ENCODE measurements at places on chromosomes 4 and X. TPM values are rescaled to one million over a fixed set of nuclear protein-coding genes. Genes with fewer than 3 reads are reported as not detected.

The DRD5 gene
- polyA plus RNA-seq: 2.2 TPM

The FAM114A1 gene
- 24.6 TPM for polyA plus RNA-seq

The FGB gene
- 0.14 TPM for polyA plus RNA-seq

The GPR34 gene
- polyA plus RNA-seq: 21.7 TPM

The COL4A6 gene
- polyA plus RNA-seq: 10.7 TPM

The RAB40AL gene
- polyA plus RNA-seq: not detected
